ENCODE measurements at places on chromosomes 3 and 15.

GRCh38 chr3:171791692-171792076 lies 18.6 kb downstream of the PLD1 start:
- no peak for DNase-seq

GRCh38 chr3:150899141-150899540 lies 6.1 kb downstream of the MINDY4B start:
- DNase-seq: no peak

DNA sequence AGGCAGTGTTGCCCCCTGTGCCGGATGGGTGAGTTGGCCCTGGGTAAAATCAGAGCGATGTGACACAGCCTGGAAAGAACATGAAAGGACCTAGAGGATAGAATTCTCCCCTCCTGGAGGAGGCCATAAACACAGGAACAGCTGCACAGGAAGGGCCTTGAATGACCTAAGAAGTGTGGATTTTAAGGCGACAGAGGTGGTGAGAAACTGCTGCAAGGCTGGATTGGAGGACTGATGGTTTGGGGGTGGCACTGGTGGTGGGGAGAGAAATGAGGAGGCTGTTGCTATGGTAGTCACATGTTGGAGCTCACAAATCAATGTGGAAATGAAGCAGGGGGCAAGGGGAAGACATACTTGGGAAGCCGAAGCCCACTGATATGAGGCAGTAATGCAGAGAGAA lies 13.8 kb downstream of the XIRP1 start:
- no peak for DNase-seq

DNA sequence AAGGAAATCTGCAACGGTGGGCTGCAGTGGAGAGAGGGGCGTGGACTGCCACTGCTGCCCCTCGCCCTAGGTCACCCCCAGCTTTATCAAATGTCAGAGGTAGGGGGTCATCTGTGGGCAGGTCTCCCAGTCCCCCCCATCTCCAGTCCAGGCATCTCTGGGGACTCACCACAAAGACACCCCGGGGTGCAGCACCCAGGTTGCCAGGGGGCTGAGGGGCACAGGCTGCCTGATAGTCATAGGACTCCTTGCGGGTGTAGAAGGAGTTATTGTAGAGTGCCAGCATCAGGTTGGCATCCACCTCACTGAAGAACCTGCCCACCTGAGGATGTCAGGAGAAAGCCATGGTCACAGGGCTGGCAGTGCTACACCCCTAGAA lies 6.5 kb upstream of the TMEM115 start:
- no peak for DNase-seq

GRCh38 chr15:66644869-66645268 lies 57.2 kb upstream of the SMAD6 start:
- DNase-seq: no peak

DNA sequence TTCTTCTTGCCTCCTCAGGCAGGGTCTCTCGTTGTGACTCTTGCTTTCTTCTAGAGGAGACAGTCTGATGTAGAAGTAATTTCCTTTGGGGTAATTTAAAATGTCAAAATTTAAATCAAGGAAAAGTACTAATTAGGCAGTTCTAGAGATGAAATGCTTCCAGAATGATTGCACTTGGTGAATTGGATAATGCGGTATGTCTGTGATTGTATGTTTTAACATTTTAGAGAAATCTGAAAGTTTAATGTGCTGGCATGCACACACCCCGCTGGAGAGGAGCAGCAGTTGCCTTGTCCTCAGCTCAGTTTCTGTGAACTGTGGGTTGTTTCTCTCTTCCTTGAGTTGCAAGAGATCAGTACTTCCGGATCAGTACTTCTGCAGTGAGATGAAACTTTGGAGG lies 322.9 kb upstream of the CTDSPL start:
- no peak for DNase-seq

DNA sequence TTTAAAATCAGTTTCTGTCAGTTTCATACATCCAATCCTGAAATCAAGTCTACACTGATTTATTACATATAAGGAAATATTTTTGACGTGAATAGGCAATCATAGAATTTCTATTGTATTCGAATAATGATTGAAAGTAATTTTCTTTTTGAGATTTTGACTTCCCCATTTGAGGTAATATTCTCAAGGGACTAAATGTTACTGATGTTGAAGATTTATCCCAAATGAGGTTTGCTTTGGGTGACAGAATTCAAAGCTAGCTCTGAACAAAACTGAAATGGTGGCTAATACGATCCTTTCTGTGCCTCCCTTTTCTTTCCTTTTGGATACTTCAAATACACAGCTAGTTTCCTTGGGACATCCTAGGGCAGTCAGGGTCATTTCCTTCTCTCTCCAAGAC lies 12.9 kb upstream of the CNBP start:
- DNase-seq: no peak

DNA sequence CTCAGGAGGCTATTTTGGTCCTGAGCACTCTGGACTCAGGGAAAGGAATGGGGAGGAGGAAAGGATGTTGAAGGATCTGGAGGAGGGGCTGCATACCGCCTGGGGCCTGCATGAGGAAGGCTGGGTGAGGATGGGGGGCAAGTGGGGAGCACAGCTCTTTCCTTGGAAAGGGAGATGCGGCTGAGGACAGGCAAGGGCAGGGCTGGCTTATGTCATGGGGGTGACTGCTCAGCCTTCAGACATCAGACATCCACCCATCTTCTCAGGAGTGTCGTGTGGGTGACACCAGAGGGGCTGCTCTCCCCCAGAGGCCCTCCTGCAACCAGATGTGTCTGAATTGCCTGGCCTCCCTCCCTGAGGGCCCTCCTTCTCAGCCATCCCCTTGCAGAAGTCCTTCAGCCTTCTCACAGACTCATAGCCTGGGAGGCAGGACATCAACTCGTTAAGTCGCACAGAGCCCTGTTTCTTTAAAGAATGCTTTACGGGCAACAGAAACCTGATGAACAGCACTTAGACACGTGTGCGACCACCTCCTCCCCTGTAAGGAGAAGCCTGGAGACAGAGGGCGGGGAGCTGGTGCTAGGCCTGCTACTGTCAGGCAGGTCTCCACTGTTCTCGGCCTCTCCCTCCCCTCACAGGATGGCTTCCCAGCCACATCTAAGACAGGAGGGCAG lies 252.3 kb downstream of the OCA2 start:
- no peak for DNase-seq

GRCh38 chr3:165125836-165126235 lies 47.5 kb upstream of the SI start:
- no peak for DNase-seq

- no peak for DNase-seq
Measured at GRCh38 chr3:42375121-42375800, 35.1 kb downstream of the LYZL4 start.

DNA sequence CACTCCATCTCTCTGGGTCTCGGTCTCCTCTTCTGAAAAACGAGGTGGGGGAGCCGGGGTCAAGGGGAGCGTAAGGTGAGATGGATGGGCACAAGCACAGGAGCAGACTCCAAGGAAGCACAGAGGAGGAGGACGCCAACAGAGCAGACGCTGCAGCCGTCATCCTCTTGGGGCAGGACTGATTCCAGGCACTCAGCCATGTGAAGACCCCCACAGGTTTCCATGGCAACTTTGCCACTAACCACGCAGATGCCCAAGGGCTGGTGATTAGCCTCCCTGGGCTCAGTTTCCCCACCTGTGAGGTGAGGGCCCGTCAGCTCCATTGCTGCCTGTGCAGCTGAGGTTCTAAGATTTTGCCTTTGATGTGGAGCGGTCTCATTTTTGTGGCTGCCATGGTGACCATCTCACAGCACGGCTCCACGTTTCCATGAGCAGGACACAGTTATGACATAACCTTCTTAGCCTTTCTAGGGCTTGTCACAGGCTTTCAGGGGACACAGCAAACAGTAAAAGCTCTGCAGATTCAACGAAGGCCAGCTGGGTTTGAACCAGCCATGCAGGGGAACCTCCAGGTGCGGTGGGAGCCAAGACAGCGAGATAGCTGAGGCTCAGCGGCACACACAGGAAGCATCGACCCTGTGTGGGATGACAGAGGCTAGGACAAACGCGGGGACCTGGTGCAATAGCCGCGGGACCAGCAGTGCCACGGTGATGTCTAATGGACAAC lies 170.3 kb downstream of the NUP210 start:
- DNase-seq: no peak

DNA sequence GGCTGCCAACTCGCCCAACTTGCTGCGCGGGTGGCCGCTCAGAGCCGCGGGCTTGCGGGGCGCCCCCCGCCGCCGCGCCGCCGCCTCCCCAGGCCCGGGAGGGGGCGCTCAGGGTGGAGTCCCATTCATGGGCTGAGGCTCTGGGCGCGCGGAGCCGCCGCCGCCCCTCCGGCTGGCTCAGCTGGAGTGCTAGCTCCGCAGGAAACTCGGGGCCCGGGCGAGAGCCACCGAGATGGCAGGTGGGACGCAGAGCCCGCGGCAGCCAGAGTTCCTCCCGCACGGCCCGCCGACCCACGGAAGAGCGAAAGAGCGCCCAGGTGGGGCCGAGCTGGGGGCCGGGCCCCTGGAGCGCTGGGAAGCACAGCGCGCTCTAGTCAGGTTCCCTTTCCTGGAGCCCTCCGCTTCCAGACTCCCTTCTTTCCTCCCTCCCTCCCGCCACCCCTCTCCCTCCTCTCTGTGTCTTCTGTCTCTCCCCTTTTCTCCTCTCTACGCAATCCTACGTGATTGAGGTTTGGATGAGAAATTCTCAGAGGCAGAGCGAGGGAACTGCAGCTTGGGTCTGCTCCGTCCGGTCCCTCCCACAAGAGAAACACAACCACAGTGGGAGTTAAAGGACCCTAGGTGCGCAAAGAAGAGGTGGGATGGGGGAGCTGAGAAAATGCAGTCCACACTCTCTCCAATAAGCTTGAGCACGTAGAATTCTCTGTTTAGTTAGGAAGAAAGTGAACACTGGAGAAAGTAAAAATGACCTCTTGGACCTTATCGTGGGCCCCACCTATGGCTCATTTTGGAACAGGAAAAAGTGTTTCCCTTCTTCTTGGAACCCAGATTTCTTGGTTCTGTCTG lies 317.3 kb downstream of the FGF12 start:
- no peak for DNase-seq

DNA sequence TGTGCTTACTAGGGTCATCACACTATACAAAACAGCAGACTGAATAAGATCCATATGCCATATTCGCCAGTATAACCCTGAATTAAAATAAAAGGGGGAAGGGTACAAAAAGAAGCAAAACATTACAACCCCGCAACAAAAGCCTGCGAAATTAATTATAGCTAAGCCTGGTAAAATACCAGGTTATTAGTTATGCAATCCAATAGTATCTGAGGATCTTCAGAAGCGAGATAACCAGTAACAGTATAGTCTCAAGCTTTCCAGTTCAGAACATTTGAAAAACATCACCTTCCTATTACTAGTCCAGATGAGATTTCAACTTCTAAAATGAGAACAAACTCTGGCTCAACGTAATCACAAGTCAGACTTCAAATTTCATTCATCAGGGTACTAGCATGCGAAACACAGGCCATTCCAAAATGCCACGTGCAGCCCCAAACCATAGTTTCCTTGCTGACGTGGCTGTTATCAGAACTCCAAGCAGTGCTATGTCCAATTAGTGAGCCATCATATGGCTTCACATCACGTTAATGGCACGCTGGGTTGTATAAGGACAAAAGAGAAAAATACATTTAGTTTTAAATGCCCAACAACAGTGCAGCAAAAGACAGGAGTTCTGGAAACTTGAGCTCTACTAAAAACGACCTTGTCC lies 1.1 kb downstream of the SSR3 start:
- DNase-seq: no peak
